ENCODE measurements at places on chromosomes 5 and 9. TPM values are rescaled to one million over a fixed set of nuclear protein-coding genes. Genes with fewer than 3 reads are reported as not detected.

NACC2 gene
- 19.5 TPM for total RNA-seq

SH3TC2 gene
- total RNA-seq: 2.5 TPM

IRGM gene
- total RNA-seq: not detected

SCGB3A2 gene
- total RNA-seq: not detected

SMIM32 gene
- not detected for total RNA-seq

FBN2 gene
- total RNA-seq: 1.6 TPM

DRD1 gene
- total RNA-seq: 0.77 TPM

NTRK2 gene
- total RNA-seq: 0.04 TPM

FAM221B gene
- not detected for total RNA-seq

GLDC gene
- 0.32 TPM for total RNA-seq

DNA sequence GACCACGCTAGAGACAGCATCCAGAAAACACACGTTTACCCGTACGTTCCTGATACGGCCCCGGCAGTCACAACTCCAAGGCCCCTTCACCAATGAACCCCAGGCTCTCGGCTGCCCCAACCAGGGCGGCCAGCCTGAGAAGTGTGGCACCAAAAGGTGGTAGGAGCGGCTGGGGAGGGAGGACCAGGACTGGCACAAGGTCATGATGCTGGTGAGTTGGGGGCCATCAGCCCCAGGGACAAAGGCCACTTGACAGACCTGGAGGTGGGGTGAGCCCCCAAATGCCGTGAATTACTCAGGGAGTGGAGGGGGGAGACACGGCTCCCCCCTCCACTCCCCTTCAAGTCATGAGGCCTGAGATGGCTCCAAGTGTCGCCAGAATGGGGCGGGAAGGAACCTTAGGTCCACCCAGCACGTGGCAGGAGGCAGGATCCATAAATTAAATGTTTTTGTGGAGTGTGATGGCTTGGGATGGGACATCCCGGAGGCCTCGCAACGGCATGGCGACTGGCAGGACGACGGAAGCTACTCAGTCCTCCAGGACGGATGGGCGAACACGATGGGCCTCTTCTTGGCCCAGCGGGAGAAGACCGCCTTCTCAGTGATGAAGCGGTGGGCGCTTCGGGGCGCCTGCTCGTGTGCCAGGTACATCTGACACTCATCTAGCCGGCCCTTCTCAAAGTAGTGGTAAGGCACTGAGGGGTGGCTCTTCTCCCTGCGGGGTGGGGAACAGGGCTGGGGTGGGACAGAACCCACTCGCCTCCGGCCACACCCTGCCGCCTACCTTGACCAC lies 8.7 kb upstream of the ST6GALNAC6 start:
- H3K27me3 ChIP-seq: no peaks in the 10 kb centered on the region
- no peak overlapping the region for H3K27ac ChIP-seq
- no peaks in the 10 kb centered on the region for H3K36me3 ChIP-seq
- no peaks in the 10 kb centered on the region for H3K4me1 ChIP-seq

- H3K27ac ChIP-seq: no peak overlapping the region
- no peaks in the 10 kb centered on the region for H3K36me3 ChIP-seq
- H3K27me3 ChIP-seq: no peaks in the 10 kb centered on the region
- H3K4me1 ChIP-seq: peaks cover 13% of the 10 kb centered on the region
- DNase-seq: no peak
- H3K4me3 ChIP-seq: no peak overlapping the region
These were observed 81.3 kb downstream of the RAPGEF1 start for GRCh38 chr9:131658377-131659129.

DNA sequence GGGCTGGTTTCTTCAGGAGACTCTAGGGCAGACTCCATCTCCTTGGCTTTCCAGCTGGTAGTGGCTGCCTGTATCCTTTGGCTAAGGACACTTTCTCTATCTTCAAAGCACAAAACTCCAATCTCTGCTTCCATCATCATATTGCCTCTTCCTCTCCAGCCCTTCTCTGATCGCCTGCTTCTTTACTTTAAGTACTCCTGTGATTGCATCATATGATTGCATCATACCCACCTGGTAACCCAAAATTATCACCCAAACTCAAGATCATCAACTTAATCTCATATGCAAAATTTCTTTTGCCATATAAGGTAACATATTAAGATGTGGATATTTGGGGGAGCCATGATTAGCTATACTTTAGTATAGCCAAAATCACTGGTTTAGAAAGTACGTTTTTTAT lies 1092.6 kb upstream of the CDH6 start:
- H3K27me3 ChIP-seq: no peaks in the 10 kb centered on the region
- H3K4me1 ChIP-seq: peaks cover 61% of the 10 kb centered on the region
- peak overlapping the region; percentile 90 for H3K27ac ChIP-seq
- H3K4me3 ChIP-seq: peak overlapping the region; percentile 10

GRCh38 chr9:15936306-15936921 lies 383.6 kb downstream of the CCDC171 start:
- no peak overlapping the region for H3K27ac ChIP-seq
- H3K36me3 ChIP-seq: peaks cover 43% of the 10 kb centered on the region
- peak; percentile 10 for DNase-seq
- no peak overlapping the region for H3K4me3 ChIP-seq

DNA sequence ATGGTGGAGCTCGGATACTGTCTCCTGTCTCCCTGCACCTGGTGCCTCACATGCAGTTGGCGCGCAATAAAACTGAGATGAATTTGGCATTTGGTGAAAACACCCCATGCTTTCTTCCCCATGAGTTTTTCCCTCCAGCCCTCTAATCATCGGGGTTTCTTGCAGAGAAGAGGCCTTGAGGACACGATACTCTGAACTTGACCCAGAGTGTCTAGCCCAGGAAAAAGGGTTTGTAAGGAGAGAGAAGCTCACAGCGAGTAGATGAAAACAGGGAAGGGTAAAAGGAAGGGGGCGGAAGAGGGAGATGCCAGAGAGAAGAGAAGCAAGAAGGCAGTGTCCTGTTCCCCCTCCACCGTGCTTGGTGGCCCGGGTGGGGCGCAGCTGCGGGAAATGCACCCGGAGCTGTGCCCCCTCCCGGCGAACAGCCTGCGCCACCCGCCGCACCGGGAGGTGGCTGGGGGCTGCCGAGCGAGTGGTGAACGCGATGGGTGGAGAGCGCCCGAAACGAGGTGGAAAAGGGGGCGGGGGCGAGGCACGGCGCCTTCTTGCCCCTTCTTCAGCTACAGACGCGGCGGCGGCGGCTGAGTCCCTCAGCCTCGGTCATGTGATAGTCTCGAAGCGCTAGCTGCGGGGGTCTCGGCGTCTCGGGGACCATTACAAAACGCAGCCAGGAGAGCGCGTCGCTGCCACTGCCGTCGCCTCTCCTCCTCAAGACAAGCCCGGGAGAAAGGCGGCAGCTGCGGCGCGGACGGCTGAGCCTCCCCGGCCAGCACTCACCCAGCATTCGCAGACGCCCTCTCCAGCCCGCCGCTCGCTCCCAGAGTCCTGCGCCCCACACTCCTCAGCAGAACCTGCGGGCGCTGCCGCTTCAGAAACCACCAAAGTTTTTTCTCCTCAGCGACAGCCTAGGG lies 1.1 kb upstream of the FOXB2 start:
- H3K4me1 ChIP-seq: peaks cover 18% of the 10 kb centered on the region
- H3K27me3 ChIP-seq: peaks cover 99% of the 10 kb centered on the region
- no peak overlapping the region for H3K27ac ChIP-seq
- no peaks in the 10 kb centered on the region for H3K36me3 ChIP-seq
- H3K4me3 ChIP-seq: peak overlapping the region; percentile 23
- no peak for DNase-seq

DNA sequence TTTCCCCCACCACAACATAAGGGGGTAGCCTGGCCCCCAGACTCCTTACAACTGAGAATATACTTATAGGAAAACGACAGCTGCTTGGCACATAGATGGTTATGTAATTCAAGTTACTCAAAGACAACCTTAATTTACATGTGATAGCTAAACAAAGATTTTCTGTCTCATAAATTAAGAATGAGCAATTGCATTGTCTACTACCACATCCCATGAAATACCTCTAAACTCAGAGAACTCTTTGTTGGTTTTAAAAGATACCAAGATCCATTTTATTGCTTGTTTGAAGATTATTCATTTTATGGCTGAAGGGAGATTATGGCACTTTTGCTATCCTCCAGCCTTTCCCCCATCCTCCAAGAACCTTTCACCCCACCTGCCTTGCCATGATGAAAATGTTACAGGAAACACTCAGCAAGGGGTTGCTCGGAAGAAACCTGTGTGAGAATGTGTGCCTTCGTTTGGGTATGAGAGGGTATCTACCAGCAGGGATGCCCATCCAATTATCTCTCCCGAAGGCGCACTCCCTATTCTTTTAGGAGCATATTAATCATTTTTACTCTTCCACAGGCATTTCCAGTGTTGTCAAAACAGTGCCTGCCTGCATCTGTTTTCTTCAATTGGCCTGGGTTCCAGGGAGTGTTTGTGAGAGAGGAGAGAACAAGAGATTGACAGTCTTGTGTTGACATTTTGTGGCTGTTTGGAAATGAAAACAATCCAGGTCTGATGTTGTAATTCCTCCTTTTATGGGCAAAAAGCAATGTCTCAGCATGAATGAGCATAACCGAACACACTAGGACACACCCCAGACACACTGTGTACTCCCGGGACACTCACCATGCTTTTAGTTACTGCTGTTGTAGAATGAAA lies 208.0 kb upstream of the ANKRD55 start:
- no peak for DNase-seq
- no peaks in the 10 kb centered on the region for H3K36me3 ChIP-seq
- no peak overlapping the region for H3K4me3 ChIP-seq
- H3K4me1 ChIP-seq: no peaks in the 10 kb centered on the region
- no peak overlapping the region for H3K27ac ChIP-seq
- H3K27me3 ChIP-seq: no peaks in the 10 kb centered on the region

- H3K27me3 ChIP-seq: no peaks in the 10 kb centered on the region
- no peak overlapping the region for H3K27ac ChIP-seq
- no peaks in the 10 kb centered on the region for H3K4me1 ChIP-seq
These were observed 7.4 kb upstream of the SHC3 start for GRCh38 chr9:89185980-89186379.

DNA sequence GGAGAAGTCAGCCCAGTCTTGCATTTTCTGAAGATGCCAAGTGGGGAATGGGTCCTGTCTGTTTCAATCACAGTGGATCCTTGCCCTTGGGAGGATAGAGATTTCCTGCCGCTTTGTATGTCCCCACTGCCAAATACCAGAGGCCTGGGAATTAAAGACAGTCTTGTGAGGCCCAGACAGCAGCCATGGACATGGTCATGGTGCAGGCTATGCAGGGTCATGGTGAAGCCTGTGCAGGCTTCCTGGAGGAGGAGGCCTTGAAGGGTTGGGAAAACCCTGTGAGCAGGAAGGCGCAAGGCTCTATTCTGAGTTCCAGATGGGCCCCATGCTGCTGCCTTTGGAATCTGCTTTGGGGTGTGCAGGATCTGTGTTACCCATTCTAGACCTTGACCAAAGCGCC lies 57.3 kb upstream of the PITX1 start:
- no peaks in the 10 kb centered on the region for H3K27me3 ChIP-seq
- H3K27ac ChIP-seq: no peak overlapping the region
- H3K4me1 ChIP-seq: no peaks in the 10 kb centered on the region

- no peaks in the 10 kb centered on the region for H3K27me3 ChIP-seq
- no peak overlapping the region for H3K27ac ChIP-seq
- no peaks in the 10 kb centered on the region for H3K36me3 ChIP-seq
- DNase-seq: no peak
These were observed 233.6 kb downstream of the SAXO1 start for GRCh38 chr9:18799428-18799827.

DNA sequence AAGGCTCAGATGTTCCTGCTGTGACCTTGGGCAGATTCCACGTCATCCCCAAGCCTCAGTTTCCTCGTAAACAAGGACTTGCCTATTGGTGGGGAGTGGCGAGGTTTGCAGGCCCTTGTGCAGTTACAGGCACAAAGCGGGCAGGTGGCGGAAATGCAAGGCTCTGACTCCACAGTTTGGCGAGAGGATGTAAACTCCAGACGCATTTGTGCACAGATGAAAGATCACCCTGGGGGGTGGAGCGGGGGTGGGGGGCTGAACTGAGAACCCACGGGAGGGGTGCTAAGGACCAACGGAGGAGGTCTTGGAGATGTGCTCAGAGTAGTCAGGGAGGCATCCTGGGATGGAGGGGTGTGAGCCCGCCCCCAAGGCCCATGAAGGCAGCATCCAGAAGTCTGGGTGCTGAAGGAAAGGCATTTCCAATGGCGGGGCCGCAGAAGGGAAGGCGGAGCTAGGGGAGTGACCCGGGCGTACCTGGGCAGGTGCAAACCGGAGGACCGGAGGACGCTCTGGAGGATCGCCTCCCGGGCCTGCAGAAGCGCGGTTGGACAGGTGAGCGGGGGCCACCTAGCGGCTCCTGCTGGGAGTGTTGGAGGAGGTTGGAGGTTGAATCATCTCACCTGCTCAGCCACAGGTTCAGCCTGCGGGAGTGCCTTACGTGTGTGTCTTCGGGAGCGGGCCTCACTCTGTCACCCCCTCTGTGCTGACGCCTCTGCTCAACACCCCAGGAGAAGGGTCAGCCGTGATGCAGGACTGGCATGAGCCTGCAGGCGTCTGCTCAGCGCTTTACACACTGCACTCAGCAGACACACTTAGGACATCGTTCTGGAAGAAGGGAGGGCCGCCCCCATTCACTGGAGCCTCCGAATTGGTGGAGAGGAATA lies 1.9 kb upstream of the FIBCD1 start:
- no peaks in the 10 kb centered on the region for H3K36me3 ChIP-seq
- no peak overlapping the region for H3K27ac ChIP-seq
- peaks cover 47% of the 10 kb centered on the region for H3K27me3 ChIP-seq
- no peaks in the 10 kb centered on the region for H3K4me1 ChIP-seq
- no peak overlapping the region for H3K4me3 ChIP-seq
- peak; percentile 50 for DNase-seq

DNA sequence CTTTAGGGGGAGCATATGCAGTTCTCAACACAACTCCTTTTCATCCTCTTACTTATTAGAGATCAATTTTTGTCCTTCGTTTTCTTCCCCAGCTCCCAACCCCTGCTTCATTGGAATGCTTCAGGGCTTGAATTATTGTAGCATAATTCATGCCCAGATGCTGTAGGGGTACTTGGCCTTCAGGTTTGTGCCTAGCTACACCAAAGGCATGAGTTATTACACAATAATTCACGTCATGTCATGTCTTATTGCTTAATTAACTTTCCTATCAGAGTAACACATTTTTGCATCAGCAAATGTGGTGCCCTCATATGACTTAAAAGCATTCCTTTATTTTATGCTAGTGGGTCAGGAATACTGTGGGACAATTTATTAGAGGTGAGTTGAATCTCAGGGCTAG lies 507.2 kb downstream of the NFIB start:
- no peak for DNase-seq
- H3K27me3 ChIP-seq: no peaks in the 10 kb centered on the region
- H3K27ac ChIP-seq: no peak overlapping the region
- H3K4me3 ChIP-seq: no peak overlapping the region
- no peaks in the 10 kb centered on the region for H3K36me3 ChIP-seq

DNA sequence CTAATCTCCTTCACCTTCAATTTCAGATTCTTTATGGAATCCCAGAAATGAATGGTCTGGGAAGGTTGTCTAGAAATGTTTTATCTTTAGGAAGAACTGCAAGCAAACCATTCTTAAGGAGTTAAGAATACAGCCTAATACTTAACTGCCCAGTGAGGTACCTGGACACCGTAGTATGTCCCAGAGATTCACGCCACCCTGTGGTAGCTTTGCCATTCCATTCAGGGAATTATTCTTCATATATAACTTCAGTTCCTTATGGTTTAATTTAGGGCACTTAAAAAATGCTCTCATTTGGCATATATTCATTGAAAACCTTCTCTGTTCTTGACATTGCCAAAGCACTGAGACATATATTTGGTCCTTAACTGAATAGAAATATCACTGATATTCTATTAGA lies 49.7 kb downstream of the ACTBL2 start:
- DNase-seq: no peak
- H3K4me1 ChIP-seq: no peaks in the 10 kb centered on the region
- H3K27ac ChIP-seq: no peak overlapping the region
- no peak overlapping the region for H3K4me3 ChIP-seq

- H3K4me1 ChIP-seq: no peaks in the 10 kb centered on the region
- no peaks in the 10 kb centered on the region for H3K36me3 ChIP-seq
- no peak for DNase-seq
These were observed 1105.4 kb upstream of the DMAC1 start for GRCh38 chr9:8904771-8905515.

Measured in A673 (cell line).